ENCODE measurements at places on chromosomes 2 and 18.

GRCh38 chr18:2843146-2843545 lies 3.7 kb upstream of the EMILIN2 start:
- DNase-seq, result no peak

DNA sequence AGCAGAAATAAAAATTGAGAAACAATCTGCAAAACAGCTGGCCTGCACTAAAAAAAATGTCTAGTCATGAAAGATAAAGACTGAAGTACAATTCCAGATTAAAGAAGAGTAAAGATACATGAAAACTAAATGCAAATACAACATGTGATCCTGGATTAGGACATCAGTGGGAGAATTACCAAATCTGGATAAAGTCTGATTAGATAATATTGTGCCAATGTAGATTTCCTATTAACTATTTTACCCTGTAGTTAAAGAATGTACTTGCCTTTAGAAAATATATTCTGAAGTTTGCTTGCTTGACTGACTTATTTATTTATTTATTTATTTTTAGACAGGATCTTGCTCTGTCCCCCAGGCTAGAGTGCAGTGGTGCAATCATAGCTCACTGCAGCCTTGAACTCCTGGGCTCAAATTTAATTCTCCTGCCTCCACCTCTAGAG lies 58.7 kb downstream of the ASXL2 start:
- DNase-seq, result no peak

GRCh38 chr2:161746891-161747535 lies 122.8 kb downstream of the SLC4A10 start:
- DNase-seq, result no peak

DNA sequence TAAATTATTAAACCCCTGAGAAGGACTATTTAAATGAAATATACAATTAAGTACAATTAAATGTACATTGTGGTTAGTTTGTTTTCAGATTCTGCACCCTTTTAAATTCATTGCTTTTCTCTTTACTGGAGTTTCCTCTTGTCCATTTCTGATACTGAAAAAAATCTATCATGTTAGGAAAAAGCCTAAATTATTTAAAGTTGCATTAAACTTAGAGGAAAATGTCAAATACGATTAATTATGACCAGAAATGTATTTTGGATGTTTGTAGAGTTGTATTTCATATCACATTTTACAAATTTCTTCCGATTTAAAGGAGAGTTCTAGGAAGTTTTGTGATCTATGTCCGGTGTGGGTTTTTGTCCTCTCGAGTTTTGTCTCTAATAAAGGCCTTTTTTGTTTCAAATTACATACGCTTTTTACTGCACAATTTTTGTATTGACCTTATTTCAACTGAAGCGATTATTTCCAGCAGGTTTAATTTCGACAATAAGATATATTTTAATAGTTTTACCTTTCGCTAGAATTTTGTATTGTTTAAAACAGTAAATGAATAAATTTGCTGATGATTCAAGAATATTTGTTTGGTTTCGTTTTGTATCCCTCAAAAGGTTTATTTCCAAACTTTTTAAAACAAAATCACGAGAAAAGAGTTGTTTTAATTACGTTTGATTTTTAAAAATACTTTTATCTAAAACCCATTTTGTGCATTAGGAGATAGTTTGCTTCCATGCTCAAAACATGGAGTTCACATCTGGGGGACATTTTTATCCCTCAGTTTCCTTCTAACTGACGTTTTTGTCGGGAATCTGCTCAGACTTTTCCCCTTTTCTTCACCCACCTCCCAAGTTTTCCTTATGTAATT lies 3.3 kb upstream of the SATB2 start:
- no peak for DNase-seq

DNA sequence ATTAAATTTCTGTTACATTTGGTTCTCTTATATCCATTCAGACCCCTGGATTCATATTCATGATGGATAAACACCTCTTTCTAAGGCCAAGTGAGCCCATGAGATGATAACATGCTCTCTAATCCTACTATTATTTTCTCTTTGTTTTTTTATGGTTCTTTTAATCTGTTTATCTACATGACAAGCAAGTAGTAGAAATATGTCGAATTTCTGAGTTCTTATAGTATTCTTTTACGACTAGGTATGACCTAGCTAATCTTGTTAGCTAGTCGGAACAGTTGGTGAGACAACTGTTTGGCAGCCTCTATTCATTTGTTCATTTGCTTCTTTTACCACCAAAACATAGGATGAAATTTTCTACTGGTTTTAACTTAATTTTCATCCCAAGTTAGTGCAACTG lies 98.1 kb upstream of the SCG2 start:
- DNase-seq, result no peak

GRCh38 chr2:168698969-168699368 lies 103.5 kb upstream of the NOSTRIN start:
- peak; percentile 39 for DNase-seq

- no peak for DNase-seq
Observed at GRCh38 chr2:64880193-64880951, 108.8 kb upstream of the SLC1A4 start.

DNA sequence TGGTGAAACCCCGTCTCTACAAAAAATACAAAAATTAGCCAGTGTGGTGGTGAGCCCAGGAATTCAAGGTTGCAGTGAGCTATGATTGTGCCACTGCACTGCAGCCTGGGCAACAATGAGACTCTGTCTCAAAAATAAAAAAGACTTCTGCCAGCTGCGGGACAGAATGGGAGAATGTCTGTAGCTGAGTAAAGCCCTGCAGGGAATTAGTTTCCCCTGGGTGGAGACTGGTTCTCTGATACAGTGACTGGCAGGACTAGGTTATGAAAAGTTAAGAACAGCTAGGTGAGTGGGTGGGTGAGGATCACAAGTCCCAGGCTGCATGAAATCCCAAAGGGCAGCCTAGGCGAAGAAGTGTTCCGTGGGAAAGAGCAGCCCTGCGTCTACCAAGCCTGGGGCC lies 13.8 kb upstream of the CATIP start:
- DNase-seq, result no peak

GRCh38 chr2:78147466-78147865 lies 625.3 kb upstream of the LRRTM4 start:
- no peak for DNase-seq

DNA sequence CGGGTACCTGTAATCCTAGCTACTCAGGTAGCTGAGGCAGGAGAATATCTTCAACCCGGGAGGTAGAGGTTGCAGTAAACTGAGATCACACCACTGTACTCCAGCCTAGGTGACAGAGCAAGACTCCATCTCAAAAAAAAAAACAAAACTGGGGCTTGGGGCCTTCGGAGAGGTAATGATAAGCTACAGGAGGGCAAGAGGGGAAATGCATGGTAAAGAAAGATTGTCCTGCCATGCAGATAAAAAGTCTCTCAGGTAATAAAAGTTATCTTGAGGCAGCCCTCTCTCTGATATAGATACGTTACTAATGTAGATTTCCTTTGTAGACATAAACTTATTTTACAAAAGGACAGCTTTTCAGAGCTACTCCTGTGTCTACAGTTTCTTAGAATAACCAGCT lies 3.7 kb upstream of the RAB1A start:
- DNase-seq, result no peak

DNA sequence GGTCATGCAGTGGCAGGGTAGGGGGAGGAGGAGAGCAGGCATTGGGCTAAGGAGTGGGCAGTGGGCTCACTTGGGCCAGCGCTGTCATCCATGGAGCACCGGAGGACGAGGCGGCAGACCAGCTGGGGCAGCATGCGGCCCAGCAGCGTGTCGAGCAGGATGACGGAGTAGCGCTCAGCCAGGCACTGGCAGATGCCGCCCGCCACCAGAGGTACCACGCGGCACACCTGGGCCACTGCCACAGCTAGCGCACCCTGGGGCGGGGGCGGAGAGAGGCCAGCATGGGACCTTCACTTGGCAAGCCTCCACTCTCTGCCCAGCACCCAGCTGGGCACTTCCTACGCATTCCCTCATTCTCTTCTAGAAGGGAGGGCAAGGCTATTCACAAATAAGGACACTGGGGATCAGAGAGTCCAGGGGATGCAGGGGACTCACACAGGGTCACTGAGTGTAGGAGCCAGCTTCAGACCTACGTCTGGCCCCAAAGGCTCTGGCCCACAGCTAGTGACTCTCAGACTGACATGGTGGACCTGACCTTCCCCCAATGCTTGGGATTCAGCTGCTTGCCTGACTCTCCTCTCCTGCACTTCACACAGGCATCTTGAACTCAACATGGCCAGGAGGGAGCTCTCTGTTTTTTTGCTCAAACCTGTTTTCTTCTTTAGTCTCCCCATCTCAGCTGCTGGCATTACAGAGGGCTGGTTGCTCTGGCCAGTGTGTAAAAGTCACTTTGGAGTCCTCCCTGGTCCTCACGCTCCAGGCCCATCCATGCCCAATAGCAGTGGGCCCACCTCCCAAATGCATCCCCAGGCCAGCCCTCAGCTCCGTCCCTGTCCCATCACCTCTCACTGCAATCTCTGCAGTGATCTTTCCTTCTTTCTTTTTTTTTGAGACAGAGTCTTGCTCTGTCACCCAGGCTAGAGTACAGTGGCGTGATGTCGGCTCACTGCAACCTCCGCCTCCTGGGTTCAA lies 4.1 kb downstream of the SFTPB start:
- no peak for DNase-seq

DNA sequence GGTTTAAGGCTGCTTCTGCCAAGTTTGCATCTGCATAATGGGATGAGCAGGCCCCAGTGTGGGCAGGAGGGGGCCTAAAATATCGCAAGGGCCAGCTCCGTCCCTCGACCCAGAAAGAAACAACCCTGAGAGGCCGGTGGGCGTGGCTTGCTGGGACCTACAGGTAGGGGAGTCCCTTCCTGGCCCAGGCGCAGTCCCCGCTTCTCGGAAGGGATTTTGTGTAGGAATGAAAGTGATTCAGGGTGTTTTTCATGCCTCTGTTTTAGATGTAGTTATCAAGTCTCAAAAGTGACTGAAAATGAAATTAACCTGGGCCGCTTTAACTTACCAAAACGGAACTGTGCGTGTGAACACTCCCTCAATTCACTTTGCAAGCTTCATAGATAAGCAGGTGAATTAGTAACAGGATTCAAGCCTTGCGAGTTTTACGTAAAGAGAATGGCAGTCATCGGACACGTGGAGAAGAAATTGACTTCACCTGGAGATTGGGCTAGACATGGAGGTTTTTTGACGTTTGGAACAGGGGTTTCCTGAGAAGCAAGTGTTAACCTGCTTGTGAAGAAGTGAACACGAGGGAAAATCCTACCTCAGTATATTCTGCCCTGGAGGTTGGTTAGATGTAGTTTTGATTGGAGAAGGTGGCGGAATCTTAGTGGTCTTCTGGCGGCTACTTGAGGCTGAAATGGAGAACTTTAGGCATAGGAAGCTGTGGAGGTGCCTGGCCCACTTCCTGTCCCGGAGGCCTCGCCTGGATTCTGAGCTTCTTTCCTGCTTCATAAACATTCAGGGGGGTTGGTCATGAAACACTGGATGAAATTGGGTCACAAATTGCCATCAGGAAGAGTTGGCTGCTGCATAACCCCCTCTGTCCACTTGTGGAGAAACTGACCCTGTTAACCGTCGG lies 1.7 kb downstream of the NCK2 start:
- DNase-seq, result peak; percentile 38

DNA sequence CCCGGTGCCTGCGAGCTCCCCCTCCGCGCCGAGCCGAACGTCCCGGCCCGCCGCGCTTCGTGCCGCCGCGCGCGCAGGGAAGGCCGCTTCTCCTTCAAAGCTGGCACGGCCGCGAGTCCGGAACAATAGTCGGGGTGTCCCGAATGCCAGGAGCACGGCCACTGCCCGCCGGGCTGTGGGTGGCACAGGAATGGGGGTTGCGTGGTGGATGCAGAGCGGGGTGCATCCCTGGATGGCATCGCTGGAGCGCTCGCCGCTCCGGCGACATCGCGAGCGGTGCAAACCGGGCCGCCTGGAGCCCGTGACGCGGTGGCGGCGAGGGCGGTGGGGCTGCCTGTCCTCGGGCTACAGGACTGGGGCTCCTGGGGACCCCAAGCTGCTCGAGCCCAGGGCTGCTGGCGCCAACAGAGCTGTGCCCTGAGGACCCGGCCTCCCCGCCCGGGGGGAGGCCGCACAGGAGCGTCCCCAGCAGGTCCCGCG lies 1.1 kb upstream of the SATB2 start:
- DNase-seq, result peak; percentile 70

DNA sequence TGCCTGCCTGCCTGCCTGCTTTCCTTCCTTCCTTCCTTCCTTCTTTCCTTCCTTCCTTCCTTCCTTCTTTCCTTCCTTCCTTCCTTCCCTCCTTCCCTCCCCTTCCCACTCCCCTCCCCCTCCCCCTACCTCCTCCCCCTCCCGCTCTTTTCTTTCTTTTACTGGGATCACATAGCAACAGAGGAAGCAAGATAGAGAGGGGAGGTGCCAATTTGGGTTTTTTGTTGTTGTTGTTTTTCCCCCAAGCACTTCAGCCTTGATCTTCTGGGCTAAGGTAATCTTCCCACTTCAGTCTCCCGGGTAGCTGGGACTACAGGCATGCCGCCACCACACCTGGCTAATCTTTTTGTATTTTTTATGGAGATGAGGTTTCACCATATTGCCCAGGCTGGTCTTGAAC lies 20.0 kb downstream of the PPM1B start:
- DNase-seq, result no peak
